Nucleus accumbens (tissue), 56 donors: ENCODE measurements at places on chromosomes 3 and 15.

DNA sequence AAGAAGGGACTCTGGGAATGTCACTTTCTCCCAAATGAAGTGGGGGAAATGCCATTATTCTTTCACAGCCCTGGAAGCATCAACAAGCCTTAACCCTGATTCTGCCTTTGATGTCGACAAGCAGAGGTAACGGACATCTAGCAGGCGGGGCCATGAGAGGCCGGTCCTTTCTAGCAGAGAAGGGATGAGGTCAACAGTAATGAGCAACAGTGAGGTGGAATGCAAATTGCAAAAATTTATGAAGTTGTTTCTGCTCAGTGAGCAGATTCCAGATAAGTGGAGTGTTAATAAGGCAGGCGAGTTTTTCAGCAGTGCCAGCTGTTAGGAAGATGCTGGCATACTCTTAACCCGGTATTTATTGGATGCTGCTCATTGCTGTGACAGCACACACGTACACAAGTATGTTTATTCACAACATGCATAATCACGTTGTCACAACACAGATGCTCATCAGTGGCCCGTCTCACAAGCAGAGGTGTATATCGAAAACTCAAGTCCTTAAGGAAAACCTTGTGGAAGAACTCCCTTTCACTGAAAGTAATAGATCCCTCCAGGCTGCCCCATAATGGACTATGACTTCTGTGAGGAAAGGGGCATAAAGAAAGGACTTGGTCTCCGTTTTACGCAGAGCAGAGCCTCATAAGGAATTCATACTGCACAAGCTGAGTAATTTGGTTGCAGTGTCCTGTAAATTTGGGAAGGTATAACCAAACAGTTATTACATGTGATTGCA is 329.0 kb downstream of the IGSF11 start:
- DNase-seq, result no peak

- peak; percentile 61 for DNase-seq
Measured at GRCh38 chr3:32109256-32109655, 2.8 kb downstream of the GPD1L start.

DNA sequence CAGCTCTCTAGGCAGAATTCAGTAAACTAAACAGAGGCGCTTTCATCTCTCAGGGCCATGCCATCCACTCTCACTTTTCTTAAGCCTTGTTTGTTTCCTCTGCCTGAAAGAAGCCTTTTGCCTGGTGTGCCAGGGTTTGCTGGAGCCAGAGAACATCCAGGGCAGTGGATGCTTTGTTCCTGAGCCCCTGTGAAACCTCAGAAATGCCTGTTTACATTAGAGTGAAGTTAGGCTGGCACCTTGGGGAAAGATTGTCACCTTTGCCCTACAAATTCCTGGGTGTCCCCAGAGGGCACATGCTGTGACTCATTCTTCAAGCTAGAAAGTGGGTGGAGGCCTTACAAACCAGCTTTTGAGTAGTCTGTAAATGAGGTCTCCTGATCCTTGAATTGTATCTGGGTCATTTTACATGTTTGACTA is 10.7 kb upstream of the TRAK1 start:
- peak; percentile 28 for DNase-seq

GRCh38 chr3:177050501-177051237 is 146.6 kb downstream of the TBL1XR1 start:
- no peak for DNase-seq

DNA sequence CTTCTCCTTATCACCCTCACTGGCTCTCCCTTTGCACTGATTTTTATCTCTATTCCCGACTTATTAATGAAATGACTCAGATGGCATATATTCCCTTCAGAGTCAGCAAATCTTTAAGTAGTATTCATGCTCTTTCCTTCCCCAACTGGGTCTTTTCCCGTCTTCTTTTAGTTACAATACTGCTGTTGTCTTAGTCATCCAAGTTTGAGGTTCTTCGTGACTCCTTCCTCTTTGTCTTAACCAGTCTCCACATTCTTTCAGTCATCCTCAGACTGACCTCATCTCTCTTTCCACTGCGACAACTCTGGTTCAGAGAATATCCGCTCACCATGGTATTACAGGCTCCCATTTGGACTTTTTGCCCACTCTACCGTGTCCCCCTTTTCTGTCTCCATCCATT is 12.4 kb downstream of the WDR5B start:
- DNase-seq, result no peak

DNA sequence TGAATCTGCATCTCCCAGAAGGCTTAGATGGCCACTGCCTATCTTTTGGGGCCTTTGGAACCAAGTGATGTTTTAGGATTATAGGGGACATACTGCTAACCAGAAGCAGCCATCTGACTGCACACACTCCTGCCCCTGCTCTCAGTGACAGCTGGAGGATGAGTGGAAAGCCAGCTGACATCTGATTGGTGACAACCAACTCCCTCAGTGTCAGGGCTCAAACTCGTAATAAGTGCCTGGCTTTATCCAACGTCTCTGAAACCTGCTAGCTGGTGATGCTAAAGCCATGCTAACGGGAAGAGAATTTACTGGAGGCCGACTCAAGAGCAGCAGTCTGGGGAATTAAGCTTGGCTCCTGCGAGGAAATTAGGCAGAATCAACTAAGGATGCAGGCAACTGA is 35.1 kb downstream of the KY start:
- no peak for DNase-seq

DNA sequence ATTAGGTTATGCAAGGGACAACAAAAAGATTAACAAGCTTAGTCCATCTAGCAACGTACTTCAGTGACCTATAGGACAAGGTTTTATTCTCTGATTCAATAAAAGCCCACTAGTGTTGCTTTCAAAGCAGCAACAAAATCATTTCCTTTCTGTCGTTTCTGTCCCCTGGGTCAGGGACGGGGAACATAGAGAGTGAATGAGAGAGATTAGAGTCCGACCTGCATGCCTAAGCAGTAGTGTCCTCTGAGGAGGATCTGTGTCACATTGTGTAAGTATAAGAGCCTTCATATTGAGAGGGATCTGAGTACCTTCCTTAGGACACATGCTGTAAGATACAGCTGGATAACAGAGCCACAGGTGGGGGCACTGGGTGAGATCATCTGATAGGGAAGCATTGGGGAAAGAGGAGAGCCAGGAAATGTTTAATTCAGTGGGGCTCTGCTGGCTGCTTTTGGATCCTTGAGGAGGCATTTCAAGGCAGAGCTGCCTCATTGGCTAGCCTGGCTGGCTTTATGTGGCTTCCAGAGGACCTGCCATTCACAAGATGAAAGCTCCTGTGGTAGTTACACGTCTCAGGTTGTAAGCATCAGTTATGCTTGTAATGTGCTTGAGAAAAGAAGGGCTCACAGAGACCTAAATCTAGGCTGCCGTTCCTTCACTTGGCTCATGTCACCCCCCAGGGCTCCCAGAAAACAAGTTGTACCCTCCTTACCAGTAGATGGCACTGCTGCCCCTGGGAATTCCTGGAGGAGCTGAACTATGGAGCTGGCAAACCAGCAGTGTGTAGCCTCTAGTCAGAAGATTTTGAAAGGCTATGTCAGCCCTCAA is 2.7 kb downstream of the TMEM108 start:
- DNase-seq, result peak; percentile 75

DNA sequence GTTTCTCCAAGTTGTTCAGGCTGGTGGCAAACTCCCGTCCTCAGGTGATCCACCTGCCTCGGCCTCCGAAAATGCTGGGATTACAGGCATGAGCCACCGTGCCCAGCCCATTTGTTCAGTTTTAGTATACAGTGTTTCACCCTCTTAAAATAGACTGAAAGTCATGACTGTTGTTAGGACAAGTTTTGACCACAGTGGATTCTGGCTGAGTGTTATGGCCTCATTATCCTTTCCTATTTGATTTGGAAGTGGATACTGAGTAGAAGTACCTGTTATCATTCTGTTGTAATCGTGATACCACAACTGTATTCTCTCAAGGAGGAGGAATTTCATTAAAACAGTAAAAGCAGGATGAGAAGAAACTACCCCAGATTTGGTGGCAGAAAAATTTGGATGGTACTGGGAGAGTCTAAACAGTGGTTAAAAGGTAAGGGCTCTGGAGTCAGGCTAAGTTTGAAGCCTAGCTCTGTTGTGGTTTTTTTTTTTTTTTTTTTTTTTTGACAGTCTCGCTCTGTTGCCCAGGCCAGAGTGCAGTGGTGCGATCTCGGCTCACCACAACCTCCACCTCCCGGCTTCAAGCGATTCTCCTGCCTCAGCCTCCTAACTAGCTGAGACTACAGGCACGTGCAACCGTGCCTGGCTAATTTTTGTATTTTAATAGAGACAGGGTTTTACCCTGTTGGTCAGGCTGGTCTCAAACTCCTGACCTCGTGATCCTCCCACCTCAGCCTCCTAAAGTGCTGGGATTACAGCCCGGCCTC is 2.6 kb downstream of the MAP2K1 start:
- no peak for DNase-seq

DNA sequence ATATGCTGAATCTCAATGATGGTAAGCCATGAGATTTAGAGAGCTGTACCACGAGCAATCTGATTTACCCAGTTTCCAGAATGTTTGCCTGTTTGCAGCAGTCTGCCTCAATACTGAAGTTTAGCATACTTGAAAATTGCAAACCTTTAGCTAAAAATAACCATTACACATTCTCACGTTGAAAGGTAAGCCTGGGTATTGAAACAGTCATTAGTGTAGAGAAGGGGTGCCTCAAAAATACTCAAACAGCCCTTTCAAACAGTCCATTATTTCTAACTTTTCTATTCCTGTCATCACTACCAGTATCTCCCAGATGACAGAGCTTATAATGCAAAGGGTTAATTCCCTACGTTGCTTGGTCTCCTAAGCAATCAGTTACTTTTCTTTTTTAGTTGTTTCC is 111.8 kb upstream of the MBNL1 start:
- no peak for DNase-seq

DNA sequence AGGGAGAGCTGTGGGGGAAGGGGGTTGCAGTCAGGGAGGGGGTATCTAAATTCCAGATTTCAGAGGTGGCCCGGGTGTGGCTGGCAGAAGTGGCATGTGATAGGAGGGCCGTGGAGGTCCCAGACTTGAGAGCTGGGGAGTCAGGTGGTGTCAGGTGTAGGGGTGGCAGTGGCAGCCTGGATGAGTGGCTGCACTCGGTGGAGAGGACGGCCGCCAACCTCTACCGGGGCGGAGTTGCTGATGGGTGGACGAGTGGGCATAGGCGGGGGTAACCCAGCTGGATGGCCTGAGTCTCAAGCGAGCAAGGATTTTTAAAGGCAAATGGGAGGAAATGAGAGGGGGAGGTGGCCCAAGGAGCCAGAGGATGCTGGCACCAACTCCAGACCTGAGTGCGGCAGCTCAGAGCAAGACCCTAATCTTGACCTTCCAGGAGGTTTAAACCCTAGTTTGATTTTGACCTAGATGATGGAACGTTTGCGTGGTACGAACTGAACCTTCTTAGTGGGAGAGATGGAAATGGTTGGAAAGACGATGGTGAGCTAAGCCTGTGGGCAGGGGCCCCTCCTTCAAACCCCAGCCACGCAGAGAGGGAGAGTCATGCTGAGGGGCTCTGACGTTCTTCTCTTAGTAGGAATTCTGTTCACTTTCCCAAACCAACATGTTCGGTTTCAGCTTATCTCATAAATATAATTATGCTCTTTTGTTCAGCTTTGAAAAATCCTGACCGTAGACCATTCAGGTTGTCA is 8.0 kb downstream of the TRAK1 start:
- DNase-seq, result no peak

GRCh38 chr15:84016371-84016770 is 219.2 kb upstream of the GOLGA6L4 start:
- no peak for DNase-seq

- no peak for DNase-seq
Measured at GRCh38 chr3:142633073-142633472, 36.9 kb downstream of the PLS1 start.

GRCh38 chr3:150251187-150252062 is 156.7 kb upstream of the TSC22D2 start:
- DNase-seq, result no peak

DNA sequence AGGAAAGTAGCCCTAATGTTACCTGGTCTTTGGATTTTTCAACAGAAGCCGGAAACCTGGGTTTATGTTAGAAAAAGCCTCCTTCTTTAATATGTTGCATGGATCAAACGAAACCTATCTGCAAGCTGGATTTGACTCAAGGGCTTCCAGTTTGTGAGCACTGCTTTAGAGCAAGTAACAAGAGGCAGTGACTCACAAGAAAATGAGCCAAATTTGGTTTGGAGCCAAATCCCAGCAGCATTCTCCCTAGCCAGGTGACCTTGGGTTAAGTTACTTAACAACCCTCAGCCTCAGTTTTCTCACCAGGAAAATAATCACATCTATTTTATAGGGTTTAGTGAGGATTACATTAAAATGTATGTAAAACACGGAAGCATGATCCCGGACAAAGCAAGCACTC is 215.2 kb upstream of the PRICKLE2 start:
- DNase-seq, result no peak

DNA sequence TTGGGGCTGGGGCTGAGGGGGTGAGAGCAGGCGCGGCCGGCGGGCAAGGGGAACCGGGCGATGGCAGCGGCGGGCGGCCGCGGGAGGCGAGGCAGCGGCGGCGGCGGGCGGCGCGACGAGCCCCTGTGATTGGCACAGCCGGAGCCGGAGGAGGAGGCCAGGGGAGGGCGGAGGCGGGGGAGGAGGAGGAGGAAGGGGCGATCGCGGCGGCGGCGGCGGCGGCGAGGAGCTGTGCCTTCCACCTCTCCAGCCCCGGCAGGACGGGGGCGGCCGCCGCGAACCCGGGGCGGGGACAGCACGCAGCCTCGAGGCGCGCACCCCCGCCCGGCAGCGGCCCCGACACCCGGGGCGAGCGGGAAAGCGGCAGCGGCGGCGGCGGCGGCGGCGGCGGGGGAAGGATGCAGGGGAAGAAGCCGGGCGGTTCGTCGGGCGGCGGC is at the start of gene SLCO3A1:
SLCO3A1 (plus strand) TSS at position 198 of the 437 bp plus-strand sequence.
- peak; percentile 84 for DNase-seq

- DNase-seq, result no peak
Measured at GRCh38 chr3:16290827-16291196, 25.8 kb downstream of the OXNAD1 start.

GRCh38 chr3:180282386-180282785 is 245.6 kb upstream of the PEX5L start:
- DNase-seq, result no peak

DNA sequence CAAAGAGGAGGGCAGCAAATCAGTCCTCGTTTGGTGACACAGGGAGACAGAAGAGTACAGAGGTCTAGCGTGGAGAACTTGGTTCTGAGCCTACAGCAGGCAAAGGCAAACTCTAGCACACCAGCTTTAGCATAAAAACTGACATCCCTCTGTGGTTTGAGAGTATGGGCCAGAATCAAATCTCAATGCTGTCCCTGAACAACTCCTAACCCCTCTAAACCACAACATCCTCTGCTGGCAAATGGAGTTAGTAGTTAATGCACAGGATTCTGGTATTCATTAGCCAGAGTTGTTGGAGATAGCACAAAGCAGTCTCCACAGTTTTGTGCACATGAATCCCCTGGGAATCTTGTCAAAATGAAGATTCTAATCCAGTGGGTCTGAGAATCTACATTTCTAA is 315.8 kb downstream of the NTRK3 start:
- DNase-seq, result no peak

DNA sequence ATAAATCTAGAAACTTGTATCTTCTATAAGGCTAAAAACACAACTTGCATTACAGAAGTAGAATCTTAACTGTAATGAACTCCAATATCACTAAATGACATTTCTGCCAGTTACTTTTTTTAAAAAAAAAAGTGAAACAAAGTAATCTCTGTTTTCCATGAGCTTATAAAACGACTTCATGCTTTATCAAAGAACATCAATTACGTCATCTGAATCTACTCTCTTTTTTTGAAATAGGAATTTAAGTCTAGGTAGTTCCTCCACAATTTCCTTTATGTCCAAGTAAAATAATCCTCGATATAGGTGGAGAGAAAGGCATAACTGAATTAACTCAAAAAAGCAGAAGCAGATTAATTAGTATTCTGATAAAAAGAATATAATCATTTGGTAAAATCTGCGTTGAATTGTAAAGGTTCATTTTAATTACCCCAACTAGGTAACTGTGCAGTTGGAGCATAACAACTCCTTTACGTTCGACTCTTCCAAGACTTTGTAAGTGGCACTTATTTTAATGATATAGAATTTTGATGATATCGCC is 1.4 kb downstream of the UACA start:
- no peak for DNase-seq
